ENCODE measurements at places on chromosomes 3 and 15. TPM values are rescaled to one million over a fixed set of nuclear protein-coding genes. Genes with fewer than 3 reads are reported as not detected.

GRCh38 chr3:58556761-58557221 is 19.8 kb upstream of the ACOX2 start:
- no peak for DNase-seq

GRCh38 chr3:188207941-188208515 is 54.1 kb downstream of the LPP start:
- DNase-seq: no peak

Gene MAP6D1
- total RNA-seq: 1.3 TPM

Gene SEMA6D
- total RNA-seq: under 0.01 TPM

Gene CD86
- total RNA-seq: 0.27 TPM

Gene GNAI2
- 596 TPM for total RNA-seq

Gene CYP1A2
- total RNA-seq: not detected

Gene AQP9
- 0.54 TPM for total RNA-seq

Gene MESP2
- total RNA-seq: under 0.01 TPM

All from hematopoietic multipotent progenitor cell (in vitro differentiated cells).